A549 treated with GW870086 at 1 μM for 4 hours (cell line): ENCODE measurements at places on chromosomes 2 and 18. TPM values are rescaled to one million over a fixed set of nuclear protein-coding genes. Genes with fewer than 3 reads are reported as not detected.

The TTR gene
- 0.32 to 0.58 TPM (median 0.38 TPM) in 3 of 5 replicates, not detected in the others for total RNA-seq

The FECH gene
- total RNA-seq = 33.0 to 40.0 TPM (median 37.2 TPM) in 5 replicates

The RSAD2 gene
- 0.13 to 0.30 TPM (median 0.25 TPM) in 5 replicates for total RNA-seq

The HOXD9 gene
- total RNA-seq = 0.78 to 1.7 TPM (median 1.2 TPM) in 5 replicates

The RGPD4 gene
- total RNA-seq = 0.03 to 0.09 TPM (median 0.06 TPM) in 4 of 5 replicates, not detected in the other

The TFPI gene
- total RNA-seq = 38.7 to 57.3 TPM (median 51.8 TPM) in 5 replicates

The CYP27A1 gene
- 0.11 to 0.32 TPM (median 0.15 TPM) in 5 replicates for total RNA-seq

The WNT10A gene
- total RNA-seq = 0.07 to 0.23 TPM in 2 of 5 replicates, not detected in the others

The POTEI gene
- 0.07 TPM in 1 of 5 replicates, not detected in the others for total RNA-seq

The TMEM169 gene
- total RNA-seq = 0.31 to 0.64 TPM (median 0.42 TPM) in 5 replicates

The PROM2 gene
- 0.03 to 0.32 TPM (median 0.18 TPM) in 4 of 5 replicates, not detected in the other for total RNA-seq

The ZNF892 gene
- total RNA-seq = 0.26 to 0.69 TPM (median 0.43 TPM) in 5 replicates

The SCTR gene
- total RNA-seq = not detected in 5 replicates

The ADAM23 gene
- total RNA-seq = 5.5 to 9.9 TPM (median 9.5 TPM) in 5 replicates

The PFN4 gene
- total RNA-seq = 0.82 to 1.6 TPM (median 1.4 TPM) in 5 replicates

The CENPA gene
- total RNA-seq = 39.4 to 55.7 TPM (median 51.1 TPM) in 5 replicates

The FSHR gene
- total RNA-seq = not detected in 5 replicates

The CHRNG gene
- total RNA-seq = not detected in 5 replicates

The CFC1 gene
- total RNA-seq = 0.09 TPM in 1 of 5 replicates, not detected in the others

The PJVK gene
- total RNA-seq = 1.3 to 2.1 TPM (median 1.4 TPM) in 5 replicates

The C2orf66 gene
- 0.12 TPM in 1 of 5 replicates, not detected in the others for total RNA-seq
